ENCODE measurements at places on chromosomes 16 and 17. TPM values are rescaled to one million over a fixed set of nuclear protein-coding genes. Genes with fewer than 3 reads are reported as not detected.

DNA sequence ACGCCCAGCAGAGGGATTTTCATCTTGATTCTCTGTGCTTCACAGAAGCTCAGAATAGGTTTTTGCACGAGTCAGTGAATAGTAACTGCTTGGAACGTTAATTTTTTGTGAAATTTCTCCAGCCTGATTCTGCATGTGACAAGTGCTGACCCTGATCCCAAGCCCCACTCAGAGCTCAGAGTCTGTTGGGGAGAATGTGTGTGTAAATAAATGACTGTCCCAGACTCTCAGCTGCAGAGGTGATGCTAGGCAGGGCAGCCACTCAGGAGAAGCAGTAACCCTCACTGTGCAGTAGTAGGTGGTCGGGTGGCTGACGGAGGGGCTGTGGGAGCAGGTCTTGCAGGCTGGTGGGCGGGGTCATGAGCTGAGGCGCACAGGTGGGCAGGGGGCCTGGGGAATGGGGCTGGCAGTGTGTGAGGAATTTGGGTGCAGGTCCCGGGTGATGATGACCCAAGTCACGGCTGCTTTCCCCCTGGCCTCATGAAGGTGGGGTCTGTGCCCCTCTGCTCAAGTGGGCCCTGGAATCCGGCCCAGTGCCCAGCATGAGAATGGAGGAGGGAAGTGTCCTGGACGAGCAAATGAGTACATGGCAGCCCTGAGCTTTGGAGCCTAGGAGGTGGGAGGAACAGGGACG is 16.3 kb upstream of the FOXK2 start:
- peaks cover 2% of the 10 kb centered on the region for H3K4me1 ChIP-seq
- no peak overlapping the region for H3K4me3 ChIP-seq
- no peak for DNase-seq
- no peaks in the 10 kb centered on the region for H3K36me3 ChIP-seq

DNA sequence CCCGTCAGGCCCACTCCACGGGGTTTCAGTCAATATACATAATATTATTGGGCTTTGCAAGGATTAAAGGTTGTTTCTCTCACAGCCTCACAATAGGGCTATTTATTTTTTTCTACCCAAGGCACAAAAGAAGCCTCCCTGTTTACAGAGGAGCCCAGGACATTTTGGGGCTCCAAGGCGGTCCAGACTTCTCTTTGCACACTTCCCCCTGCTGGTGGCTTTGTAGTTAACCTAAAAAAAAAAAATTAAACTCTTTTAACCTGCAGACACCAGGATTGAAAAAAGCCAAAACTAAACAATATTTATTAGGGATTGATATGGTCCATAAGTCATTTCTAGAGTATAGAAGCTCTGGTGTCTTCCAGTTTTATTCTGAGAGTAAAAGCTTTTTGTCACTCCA is 169.7 kb upstream of the ZFHX3 start:
- DNase-seq: no peak
- no peak overlapping the region for H3K27ac ChIP-seq
- no peaks in the 10 kb centered on the region for H3K27me3 ChIP-seq
- H3K36me3 ChIP-seq: no peaks in the 10 kb centered on the region

- H3K4me3 ChIP-seq: no peak overlapping the region
- H3K27me3 ChIP-seq: no peaks in the 10 kb centered on the region
- H3K4me1 ChIP-seq: peaks cover 10% of the 10 kb centered on the region
- H3K36me3 ChIP-seq: peaks cover 20% of the 10 kb centered on the region
- no peak for DNase-seq
These were observed 14.9 kb downstream of the TFAP4 start for GRCh38 chr16:4257646-4258556.

DNA sequence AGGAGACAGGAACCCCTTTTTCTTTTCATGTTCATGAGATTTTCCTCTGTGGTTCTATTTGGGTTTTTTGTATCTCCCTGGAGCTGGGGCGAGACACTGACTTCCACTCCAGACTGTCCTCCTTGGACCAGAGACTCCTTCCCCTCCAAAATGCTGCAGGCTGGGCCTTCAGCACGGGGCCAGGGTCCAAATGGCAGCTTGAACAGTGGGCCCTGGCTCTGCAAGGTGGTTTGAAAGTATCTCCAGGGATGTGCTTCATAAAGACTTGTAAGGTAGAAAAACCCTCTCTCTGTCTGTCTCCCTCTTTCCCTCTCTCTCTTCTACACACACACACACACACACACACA is 236.1 kb downstream of the ZNF423 start:
- peaks cover 5% of the 10 kb centered on the region for H3K4me1 ChIP-seq
- no peak for DNase-seq
- H3K4me3 ChIP-seq: no peak overlapping the region

DNA sequence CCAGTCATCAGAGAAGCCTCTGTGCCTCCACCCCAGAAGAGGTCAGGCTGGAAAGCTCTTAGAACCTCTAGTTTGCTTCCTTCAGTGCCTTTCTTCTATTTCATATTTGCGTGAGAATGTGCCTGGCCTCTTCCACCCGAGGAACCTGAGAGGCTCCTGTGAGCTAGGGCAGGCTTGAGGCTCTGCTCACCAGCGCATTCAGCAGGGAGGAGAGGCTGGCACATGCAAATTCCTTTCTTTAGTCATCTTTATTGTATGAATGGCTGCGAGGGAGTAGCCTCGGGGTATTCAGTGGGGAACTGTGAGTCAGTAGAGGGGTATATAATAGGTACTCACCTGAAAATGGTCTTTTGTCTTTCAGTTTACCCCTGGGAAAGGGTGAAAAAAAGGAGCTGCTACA is 268.3 kb downstream of the ABCC12 start:
- no peak overlapping the region for H3K27ac ChIP-seq
- no peaks in the 10 kb centered on the region for H3K36me3 ChIP-seq
- no peak overlapping the region for H3K4me3 ChIP-seq
- DNase-seq: no peak

Gene SLC13A2
- total RNA-seq: not detected

Gene CSH1
- not detected for total RNA-seq
